Epithelial cell of proximal tubule (primary cell): ENCODE measurements at places on chromosomes 12 and 14.

- no peak for DNase-seq
Measured at GRCh38 chr14:100082723-100083122, 17.5 kb downstream of the EVL start.

DNA sequence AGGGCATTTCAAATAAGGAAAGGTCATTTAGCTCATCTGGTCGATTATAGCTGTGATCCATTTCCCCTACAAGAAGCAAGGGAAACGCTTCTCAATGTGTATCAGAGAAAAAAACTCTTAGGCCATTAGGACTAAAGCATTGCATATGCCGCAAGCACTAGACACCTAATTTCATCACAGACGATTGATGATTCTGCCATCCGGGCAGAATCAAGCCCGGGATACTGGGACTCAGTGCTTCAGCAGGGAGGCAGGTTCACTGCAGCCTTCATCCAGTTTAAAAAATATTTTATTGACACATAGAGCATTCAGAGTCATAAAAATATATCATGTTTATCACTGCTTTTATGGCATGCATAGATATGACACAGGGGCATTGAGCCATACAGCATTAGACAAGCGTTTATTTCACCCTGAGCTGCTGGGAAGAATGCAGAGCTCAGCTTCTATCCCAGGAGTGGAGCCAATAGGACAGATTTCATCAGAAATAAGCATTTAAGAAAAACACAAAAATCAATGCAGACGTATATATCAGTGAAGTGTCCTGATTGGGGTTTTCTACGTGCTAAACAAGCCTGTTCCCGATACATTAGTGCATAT, 806.9 kb downstream of the GALC start:
- no peak for DNase-seq

GRCh38 chr12:30959110-30959710, 32.7 kb downstream of the TSPAN11 start:
- DNase-seq: no peak

GRCh38 chr12:117980616-117981015, 11.8 kb upstream of the KSR2 start:
- no peak for DNase-seq

DNA sequence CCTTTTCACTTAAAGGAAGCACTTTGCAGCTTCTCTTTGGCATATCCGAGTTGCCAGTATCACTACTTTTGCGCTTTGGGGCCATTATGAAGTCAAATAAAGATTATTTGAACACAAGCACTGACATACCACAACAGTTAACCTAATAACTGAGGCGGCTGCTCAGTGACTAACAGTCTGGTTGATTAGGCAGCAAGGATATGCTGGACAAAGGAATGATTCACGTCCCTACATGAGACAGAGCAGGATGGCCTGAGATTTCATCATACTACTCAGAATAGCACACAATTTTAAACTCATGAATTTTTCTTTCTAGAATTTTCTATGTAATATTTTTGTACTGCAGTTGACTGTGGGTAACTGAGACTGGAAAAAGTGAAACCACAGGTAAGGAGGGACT, 56.9 kb upstream of the E2F7 start:
- DNase-seq: peak; percentile 83

- DNase-seq: no peak
Measured at GRCh38 chr14:59832653-59833294, 37.8 kb downstream of the RTN1 start.

- DNase-seq: no peak
Measured at GRCh38 chr14:30221546-30221945, 293.9 kb upstream of the PRKD1 start.

DNA sequence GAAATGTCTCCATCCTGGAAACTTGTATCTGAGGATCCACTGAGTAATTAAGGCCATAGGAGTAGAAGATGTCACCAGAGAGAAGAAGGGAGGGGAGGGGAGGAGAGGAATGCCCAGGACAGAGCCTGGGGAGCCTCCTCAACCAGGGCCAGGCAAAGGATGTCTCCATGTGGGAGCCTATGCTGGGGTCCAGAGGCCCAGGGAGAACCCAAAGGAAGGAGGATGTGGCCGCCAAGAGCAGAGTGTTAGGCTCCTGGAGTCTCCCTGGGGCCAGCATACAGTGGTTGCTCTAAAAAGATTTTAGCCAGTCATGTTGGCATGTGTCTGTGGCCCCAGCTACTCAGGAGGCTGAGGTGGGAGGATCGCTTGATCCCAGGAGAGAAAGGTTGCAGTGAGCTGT, 92.6 kb downstream of the DICER1 start:
- DNase-seq: no peak

DNA sequence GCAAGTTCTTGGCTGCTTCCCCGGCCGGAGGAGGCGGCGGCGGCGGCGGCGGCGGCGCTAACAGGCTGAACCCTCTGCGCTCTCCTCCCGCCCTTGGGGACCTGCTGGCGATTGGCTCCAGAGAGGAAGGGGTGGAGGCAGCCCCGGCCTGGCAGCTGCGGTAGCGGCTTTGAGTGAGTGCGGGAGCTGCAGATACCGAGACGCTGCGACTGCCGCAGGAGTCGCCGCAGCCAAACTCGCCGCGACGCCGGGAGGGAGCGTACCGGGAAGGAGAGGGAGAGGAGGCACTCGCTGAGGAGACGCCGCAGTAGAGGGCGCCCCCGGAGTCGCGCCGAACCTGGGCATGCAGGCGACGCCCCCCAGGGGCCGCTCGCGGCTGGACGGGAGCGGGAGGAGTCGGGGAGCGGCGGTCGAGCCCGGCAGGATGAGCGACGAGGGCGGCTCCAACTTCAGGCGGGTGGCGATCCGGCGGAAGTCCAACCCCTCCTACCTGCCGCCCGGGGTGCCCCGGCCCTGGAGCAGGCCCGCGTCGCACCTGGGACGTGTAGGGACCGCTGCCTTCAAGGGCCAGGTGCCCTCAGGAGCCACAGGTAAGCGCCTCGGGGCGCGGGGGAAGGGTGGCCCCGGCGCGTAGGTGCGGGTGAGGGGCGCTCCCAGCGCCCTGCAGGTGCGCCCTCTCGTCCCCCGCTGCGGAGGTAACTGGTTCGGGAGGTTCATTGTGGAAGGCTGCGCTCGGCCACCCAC, at the start of gene FGD4:
Gene FGD4, plus strand, starts transcription at position 189 of the 744 bp plus-strand sequence.
- DNase-seq: no peak

- DNase-seq: no peak
Measured at GRCh38 chr12:129101816-129102215, 248.5 kb downstream of the GLT1D1 start.

DNA sequence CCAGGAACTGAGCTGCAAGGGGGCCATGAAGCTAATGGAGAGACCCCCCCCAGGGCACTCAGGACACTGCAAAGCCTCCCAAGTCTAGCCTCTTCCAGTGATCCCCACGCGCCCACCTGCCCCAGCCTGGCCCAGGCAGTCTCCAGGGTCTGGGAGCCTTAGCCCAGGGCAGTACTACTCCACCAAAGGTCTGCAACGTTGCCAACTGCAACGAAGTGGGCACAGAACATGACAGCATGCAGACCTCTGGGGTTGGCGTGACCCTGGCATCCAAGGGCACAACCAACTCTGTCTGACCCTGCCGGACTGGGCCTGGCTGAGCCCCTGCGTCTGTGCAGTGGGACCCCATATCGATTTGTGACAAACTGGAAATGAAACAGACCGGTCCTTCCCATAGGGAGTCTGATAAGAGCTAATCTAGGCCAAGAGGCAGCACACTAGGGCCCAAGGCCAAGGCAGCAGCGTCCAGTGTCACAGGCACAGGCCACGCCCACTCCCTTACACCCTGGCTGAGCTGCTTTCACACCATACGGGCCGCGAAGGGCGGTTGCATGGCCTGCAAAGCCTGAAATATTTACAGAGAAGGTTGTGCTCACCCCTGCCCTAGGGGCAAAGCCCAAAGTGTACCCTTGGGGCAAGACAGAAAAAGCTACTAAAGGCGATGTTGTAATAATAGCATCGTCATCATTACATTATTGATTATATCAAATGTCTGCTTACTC, 76.7 kb downstream of the NCOR2 start:
- DNase-seq: no peak

- no peak for DNase-seq
Measured at GRCh38 chr14:53310412-53310811, 157.3 kb upstream of the DDHD1 start.

DNA sequence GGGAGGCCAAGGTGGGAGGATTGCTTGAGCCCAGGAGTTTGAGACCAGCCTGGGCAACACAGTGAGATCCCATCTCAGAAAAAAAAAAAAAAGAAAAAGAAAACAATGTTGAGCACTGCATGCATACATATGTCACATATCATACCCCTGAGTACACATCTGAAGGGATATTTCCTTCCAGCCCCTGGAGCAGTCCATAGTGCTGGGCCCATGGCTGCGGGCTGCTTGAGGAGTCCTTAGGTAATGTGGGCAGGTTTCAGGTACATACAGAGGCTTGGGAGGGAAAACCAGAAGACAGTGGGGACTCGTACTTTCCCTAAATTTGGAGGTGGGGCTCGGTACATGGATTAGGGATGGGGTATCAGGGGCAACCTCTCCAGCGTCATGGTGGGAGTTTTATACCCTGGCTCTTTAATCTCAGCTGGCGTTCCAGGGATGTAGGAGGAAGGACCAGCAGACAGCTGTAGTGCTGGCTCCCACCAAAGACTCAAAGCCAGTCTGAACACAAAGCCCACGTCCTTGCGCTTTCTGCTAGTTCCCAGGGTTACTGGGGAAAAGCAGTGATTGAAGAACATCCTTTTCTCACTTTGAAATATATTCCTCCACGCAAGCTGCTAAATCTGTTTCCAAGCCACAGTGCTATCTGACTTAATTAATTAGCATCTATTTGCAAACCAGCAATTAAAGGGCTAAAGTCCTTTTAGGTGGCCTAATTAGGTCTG, 5.2 kb downstream of the OTUB2 start:
- DNase-seq: no peak

- DNase-seq: no peak
Measured at GRCh38 chr14:24674204-24674970, 40.4 kb upstream of the GZMB start.

DNA sequence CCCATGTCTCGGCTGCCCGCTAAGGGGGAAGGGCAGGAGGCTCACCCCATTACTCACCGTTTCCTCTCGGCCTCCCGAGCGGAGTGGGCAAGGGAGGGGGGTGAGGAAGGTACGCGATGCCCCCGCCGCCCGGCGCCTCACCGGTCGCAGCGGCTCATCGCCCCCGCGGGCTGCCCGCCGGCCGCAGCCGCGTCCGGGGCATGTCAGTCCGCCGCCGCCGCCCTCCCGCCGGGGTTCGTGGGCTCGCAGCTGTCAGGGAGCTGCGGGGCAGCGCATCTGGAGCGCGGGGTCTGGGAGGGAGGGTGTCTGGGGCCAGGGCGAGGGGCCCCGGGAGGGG, 461 bp downstream of the SLC8A3 start:
- no peak for DNase-seq

DNA sequence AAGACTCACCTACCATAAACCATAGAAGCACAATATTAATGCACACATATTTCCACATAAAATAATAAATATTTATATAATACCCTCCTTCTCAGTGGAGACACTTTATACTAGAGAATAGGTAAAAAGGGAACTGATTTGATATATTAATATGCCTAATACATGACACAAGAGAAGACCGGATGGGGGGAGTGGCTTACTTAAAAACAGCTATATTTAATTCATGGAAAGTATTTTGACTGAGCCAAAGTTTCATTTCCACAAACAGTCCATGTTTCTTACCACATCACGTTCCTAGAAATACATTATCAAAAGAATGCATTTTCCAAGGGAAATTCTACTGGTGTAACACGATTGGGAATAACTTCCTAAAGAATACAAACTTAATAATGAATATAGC, 63.4 kb downstream of the ITPR2 start:
- DNase-seq: no peak

DNA sequence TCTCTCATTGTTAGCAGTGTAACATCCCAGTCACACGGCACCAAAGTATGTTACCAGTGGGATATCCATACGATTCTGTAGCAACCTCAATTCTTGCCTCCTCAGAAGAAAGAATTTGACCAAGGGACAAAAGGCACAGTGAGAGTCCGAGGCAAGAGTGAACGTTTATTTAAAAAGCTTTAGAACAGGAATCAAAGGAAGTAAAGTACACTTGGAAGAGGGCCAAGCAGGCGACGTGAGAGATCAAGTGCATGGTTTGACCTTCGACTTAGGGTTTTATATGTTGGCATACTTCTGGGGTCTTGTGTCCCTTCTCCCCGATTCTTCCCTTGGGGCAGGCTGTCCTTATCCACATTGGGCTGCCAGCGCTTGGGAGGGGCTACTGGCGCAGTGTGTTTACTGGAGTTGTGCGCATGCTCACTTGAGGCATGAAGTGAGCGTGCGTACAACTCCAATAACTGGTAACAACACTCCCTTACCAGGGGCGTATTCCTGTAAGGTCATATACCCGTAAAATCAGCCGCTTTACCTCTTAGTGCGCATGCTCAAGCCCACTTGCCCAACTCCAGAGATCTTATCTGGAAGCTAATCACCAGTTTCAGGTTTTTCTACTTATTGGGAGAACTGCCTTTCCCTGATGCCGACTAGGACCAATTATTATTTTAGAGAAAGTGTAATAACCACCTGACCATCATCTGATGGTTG, 71.7 kb downstream of the FAR2 start:
- DNase-seq: no peak

GRCh38 chr14:35369701-35370191, 34.8 kb downstream of the NFKBIA start:
- no peak for DNase-seq

- no peak for DNase-seq
Measured at GRCh38 chr14:25121337-25122129, 71.6 kb upstream of the STXBP6 start.
